ENCODE measurements at places on chromosomes 16 and 17.
A peak's percentile ranks its signal among the peaks of the same experiment; 100 is the strongest.

- H3K27me3 ChIP-seq = no peaks in the 10 kb centered on the region
- no peak overlapping the region for H3K4me3 ChIP-seq
- peaks cover 22% of the 10 kb centered on the region for H3K4me1 ChIP-seq
- H3K36me3 ChIP-seq = no peaks in the 10 kb centered on the region
These were observed 72.7 kb downstream of the ABCC1 start for GRCh38 chr16:16021988-16022682.

DNA sequence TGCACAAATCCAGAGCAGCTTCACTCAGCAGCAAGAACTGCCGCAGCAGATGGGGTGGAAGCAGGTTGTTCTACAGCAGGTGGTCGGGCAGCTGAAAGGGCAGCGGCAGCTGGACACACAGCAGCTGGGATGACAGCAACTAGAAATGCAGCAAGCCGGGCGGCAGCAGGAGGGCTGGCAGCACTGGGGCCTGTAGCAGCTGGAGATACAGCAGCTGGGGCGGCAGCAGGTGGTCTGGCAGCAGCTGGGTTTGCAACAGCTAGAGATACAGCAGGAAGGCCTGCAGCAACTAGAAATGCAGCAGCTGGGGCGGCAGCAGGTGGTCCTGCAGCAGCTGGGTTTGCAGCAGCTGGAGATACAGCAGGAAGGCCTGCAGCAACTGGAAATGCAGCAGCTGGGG lies 460 bp downstream of the KRTAP4-3 start:
- H3K36me3 ChIP-seq = no peaks in the 10 kb centered on the region
- no peak overlapping the region for H3K4me3 ChIP-seq
- no peak for DNase-seq
- H3K4me1 ChIP-seq = no peaks in the 10 kb centered on the region
- no peak overlapping the region for H3K27ac ChIP-seq
- H3K27me3 ChIP-seq = no peaks in the 10 kb centered on the region

- H3K4me3 ChIP-seq = no peak overlapping the region
- DNase-seq = no peak
These were observed 117.6 kb upstream of the HAS3 start for GRCh38 chr16:68987734-68988457.

- no peak for DNase-seq
- H3K4me3 ChIP-seq = no peak overlapping the region
- no peaks in the 10 kb centered on the region for H3K27me3 ChIP-seq
- no peaks in the 10 kb centered on the region for H3K36me3 ChIP-seq
These were observed 27.6 kb downstream of the CCDC40 start for GRCh38 chr17:80063830-80064585.

DNA sequence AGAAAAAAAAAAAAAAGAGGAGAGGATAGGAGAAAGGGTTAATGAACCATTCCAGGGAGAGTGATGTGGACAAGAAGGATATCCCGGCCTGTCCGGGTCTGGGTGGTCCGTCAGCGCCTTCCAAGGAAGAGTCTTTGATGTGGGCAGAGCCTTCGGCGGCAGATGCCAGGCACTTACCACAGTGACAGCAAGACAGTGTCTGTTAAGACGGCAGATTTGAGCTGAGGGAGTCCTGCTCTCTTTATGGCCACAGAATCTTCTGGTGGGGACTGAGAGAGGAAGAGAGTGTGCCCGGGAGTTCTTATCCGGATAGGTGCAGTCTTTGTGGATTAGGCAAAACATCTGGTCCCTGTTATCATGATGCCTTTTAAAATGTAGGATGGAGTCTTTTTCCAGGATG lies 95.2 kb downstream of the ZDHHC7 start:
- H3K4me3 ChIP-seq = no peak overlapping the region
- peaks cover 9% of the 10 kb centered on the region for H3K27me3 ChIP-seq
- peaks cover 24% of the 10 kb centered on the region for H3K4me1 ChIP-seq
- H3K27ac ChIP-seq = no peak overlapping the region
- DNase-seq = no peak

DNA sequence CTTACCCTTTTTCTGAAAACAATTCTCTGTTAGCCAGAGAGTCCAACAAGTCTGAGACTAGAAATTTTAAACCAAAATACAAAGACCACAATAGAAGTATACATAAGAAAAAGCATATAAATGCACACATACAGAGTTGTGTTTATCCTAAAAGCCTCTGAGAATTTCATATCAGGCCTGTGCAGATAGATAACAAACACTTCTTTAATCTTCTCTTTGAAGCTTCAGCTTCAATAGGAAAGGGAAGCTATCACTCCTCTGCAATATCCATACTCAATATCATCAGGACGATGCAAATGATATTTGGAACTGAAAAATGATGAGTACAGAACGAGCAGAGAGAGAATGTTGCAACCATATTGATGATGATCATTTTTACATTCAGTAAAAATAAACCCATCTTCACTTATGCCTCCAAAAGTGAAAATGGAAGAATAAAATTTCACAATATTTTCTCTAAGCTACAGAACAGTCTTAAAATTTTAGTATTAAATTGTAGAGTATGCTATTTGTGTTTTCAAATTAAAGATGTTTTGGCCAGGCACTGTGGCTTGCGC lies 61.6 kb downstream of the SKAP1 start:
- no peak overlapping the region for H3K27ac ChIP-seq
- no peak overlapping the region for H3K4me3 ChIP-seq
- H3K36me3 ChIP-seq = no peaks in the 10 kb centered on the region

DNA sequence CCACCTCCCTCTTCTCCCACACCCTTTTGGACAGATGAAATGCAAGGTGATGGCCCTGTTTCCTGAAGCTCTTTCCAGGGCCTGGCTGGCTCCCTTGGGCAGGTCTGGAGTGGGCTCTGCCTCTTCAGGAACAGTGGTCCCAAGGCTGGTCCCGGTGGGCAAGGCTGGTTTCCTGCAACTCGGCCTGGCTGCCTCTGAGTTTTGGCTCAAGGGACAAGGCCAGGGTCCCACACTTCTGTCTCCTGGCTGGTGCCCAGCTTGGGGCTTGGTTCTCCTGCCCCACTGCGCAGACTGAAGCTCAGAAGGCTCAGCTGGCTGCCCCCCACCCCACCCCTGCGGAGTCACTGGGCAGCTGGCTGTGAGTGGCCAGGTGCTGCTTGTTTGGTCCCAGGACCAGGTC lies 3.8 kb upstream of the ACTG1 start:
- H3K36me3 ChIP-seq = peaks cover 7% of the 10 kb centered on the region
- H3K27me3 ChIP-seq = no peaks in the 10 kb centered on the region
- H3K4me1 ChIP-seq = peaks cover 66% of the 10 kb centered on the region
- peak overlapping the region; percentile 100 for H3K27ac ChIP-seq
- DNase-seq = no peak

- H3K27ac ChIP-seq = no peak overlapping the region
- H3K4me3 ChIP-seq = no peak overlapping the region
- H3K36me3 ChIP-seq = no peaks in the 10 kb centered on the region
- H3K27me3 ChIP-seq = peaks cover 21% of the 10 kb centered on the region
These were observed 31.4 kb upstream of the XYLT2 start for GRCh38 chr17:50314456-50315011.

DNA sequence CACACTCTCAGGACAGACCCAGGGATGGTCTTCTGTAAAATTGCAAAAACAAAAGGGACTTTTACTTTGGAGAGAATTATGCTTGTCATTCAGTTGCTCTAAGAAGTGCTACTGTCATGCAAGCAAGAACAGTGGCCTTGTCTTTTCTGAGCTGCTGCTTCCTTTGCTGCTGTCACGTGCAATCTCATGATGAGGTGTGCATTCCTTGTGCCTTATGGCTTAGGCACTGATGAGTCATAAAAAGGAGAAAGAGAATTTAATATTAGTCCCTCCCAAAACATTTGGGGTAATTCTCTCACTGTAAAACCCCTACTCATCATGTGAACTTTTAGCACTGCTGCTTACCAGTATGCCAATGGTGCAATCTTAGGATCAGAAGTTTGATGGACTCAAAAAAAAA lies 2051.3 kb downstream of the TP53TG3F start:
- no peak for DNase-seq
- H3K27me3 ChIP-seq = peaks cover 3% of the 10 kb centered on the region
- no peaks in the 10 kb centered on the region for H3K36me3 ChIP-seq
- no peak overlapping the region for H3K27ac ChIP-seq

GRCh38 chr16:750485-750884 lies 9.7 kb upstream of the CIAO3 start:
- H3K27ac ChIP-seq = no peak overlapping the region
- no peak overlapping the region for H3K4me3 ChIP-seq
- DNase-seq = no peak
- no peaks in the 10 kb centered on the region for H3K36me3 ChIP-seq
- H3K4me1 ChIP-seq = no peaks in the 10 kb centered on the region
- H3K27me3 ChIP-seq = no peaks in the 10 kb centered on the region

DNA sequence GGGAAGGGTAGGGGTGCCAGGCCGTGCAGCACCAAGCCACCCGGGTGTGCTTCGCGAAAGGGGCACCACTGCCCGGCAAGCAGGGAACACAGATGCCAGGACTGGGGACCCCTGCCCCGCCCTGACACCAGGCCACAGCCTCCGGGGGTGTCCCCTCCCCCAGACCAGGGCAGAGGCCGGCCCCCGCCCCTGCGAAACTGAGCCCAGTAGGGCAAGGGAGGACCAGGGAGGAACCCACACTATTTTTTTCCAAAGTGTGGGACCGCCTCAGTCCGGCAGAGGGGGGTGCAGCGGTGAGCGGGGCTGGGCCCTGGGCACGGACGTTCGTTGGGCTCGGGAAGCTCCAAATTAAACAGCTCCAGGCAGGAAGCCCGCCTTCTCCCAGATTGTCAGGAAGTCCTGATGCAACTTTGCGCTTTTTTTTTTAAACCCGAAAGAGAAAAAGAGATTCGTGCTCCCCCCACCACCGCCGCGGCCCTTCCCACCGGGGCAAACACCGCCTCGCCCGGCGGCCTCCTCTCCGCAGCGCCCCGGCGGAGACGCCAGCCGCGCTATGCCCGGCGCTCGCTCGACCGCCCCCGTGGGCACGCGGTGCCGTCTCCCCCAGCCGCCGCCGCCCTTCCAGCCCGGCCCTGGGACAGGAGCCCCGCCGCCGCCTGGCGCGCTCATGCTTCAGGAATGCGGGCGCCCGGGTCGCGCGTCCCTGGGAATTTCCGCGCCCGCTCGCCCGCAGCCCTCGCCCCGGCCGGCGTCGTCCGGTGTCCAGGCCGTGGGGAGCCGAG lies 755 bp downstream of the PIEZO1 start:
- peak overlapping the region; percentile 88 for H3K27ac ChIP-seq
- H3K4me1 ChIP-seq = peaks cover 50% of the 10 kb centered on the region
- peak; percentile 81 for DNase-seq
- H3K36me3 ChIP-seq = no peaks in the 10 kb centered on the region
- H3K4me3 ChIP-seq = peak overlapping the region; percentile 80

GRCh38 chr17:44940317-44940716 lies 7.3 kb downstream of the KIF18B start:
- no peak overlapping the region for H3K27ac ChIP-seq
- H3K4me3 ChIP-seq = no peak overlapping the region
- H3K4me1 ChIP-seq = no peaks in the 10 kb centered on the region
